ENCODE measurements at places on chromosomes 7 and 10.
A peak's percentile ranks its signal among the peaks of the same experiment; 100 is the strongest.

DNA sequence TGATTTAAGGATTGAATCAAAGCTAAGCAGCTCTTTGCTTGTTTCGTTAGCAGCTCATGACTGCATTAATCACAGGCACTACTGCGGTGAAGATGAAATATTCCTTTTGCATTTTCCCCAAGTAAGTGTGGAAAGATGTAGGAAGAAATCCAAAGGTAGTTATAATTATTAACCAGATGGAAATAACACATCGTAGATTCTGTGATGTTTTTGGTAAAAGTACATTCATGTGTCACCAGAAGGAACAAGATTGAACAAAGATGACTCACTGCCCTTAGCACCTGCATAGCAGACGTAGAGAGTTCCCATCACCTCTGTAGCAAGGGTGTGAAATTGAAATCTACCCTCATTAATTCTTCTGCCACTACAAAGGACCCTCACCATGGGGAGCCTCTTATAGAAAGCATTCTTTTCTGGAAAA lies 37.1 kb downstream of the SMURF1 start:
- DNase-seq = peak; percentile 18

- DNase-seq = no peak
These were observed 96.8 kb downstream of the CYTH3 start for GRCh38 chr7:6175645-6176044.

- DNase-seq = no peak
These were observed 54.9 kb downstream of the ITIH5 start for GRCh38 chr10:7611909-7612308.

DNA sequence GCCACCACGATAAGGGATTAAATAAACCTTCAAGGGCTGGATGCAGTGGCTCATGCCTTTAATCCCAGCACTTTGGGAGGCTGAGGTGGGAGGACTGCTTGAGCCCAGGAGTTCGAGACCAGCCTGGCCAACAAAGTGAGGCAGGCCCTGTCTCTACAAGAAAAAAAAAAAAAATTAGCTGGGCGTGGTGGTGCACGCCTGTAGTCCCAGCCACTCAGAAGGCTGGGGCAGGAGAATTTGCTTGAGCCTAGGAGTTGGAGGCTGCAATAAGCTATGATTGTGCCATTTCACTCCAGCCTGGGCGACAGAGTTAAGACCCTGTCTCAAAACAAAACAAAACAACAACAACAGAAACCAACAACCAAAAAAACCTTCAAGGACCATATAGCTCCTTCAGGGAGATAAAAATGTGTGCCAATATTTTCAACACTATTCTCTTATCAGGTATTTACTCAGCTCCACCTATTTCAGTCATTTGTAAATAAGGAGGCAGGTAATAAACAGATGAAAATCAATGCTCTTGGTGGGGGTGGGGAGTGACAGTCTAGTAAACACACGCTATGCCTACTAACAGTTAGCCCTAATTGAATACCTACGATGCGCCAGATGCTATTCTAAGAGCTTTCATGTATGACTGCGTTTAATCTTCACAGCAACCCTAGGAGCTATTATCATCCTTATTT lies 13.2 kb downstream of the BAIAP2L1 start:
- DNase-seq = no peak

GRCh38 chr7:21773326-21773725 lies 172.4 kb downstream of the CDCA7L start:
- no peak for DNase-seq

DNA sequence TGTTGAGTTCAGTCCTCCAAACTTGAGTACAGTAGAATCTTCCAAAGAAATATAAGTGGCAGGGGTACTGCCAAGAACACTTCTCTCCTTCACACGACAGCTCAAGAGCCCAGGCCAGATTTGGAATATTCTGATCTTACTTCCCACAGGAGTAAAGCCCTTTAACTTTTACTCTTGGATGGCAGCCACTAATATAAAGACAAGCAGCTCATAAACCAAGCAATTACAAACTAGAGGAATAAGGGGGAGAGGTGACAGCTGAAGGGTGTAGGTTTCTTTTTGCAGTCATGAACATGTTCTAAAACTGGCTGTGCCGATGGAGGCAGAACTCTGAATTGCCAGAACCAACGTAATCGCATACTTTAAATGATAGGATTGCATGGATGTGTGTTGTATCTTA lies 74.8 kb downstream of the SVIL start:
- no peak for DNase-seq

DNA sequence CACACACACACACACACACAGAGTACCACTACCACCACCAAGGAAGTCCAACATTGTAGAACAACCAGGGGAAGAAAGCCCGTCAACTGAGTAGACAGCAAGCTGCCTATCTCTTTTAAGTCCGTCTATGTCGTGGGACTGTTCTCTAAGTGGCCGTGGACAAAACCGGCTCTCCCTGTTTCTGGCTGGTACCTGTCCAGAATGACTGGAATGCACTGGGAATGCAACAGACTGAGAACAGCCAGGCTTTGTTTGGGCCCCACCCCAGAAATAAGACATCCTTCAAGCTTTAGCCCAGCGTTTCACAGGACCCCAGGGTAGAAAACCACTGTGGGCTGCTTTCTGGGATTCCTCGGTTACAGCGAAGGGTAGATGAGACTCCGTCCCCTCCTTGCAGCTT lies 203.6 kb downstream of the TCERG1L start:
- DNase-seq = no peak

GRCh38 chr7:4645246-4645645 lies 36.8 kb upstream of the FOXK1 start:
- no peak for DNase-seq

GRCh38 chr10:117186832-117187615 lies 10.3 kb upstream of the KCNK18 start:
- peak; percentile 40 for DNase-seq

GRCh38 chr7:94888551-94888950 lies 18.8 kb upstream of the PPP1R9A start:
- DNase-seq = peak; percentile 33

DNA sequence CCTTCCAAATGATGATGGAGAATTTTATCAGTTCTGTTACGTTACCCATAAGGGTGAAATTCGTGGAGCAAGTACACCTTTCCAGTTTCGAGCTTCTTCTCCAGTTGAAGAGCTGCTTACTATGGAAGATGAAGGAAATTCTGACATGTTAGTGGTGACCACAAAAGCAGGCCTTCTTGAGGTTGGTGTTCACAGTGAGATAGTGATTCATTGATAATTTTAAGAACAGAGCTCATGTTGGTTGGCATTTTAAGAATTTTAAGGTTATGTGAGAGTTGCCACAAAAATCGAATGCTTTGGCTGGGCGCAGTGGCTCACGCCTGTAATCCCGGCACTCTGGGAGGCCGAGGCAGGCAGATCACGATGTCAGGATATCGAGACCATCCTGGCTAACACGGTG lies 25.9 kb downstream of the TAX1BP1 start:
- no peak for DNase-seq

GRCh38 chr7:74001150-74001494 lies 26.9 kb upstream of the ELN start:
- no peak for DNase-seq

DNA sequence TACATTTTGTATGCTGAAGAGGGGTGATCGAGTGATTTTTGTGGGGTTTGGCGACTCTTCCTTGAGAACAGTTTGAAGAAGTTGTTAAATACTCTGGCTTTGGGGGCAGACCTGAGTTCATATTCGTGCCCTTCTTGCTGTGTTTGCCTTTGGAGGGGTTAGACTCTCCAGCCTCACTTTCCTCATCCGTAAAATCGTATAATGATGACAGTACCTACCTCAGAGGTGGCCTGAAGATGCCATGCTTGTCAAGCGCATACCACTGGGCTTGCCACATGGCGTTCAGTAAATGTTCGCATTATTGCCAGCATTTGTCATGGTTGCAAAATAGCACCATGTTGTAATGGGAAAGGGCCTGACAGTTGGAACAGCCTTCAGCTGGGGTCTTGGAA lies 1.3 kb downstream of the STK17A start:
- DNase-seq = peak; percentile 79

DNA sequence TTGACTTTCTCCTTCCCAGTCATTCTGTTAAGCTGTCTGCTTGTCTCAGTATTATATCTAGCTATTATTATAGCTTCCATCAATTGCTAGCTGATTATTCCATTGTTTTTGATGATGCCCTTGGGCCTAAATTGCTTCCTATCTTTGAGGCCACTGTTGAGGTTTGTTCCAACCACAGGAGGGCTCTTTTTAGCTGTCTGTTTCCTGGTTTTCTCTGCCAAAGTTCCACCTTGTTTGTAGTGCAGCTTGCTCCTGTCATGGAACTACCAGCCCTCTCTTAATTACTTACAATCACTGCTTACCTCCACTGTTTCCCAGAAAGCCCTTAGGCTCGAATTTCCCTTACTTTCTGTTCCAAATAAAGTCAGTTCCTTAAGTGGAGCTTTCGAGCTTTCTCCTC lies 118.7 kb upstream of the SEC61G start:
- no peak for DNase-seq

- no peak for DNase-seq
These were observed 48.7 kb downstream of the C1GALT1 start for GRCh38 chr7:7231000-7231399.

DNA sequence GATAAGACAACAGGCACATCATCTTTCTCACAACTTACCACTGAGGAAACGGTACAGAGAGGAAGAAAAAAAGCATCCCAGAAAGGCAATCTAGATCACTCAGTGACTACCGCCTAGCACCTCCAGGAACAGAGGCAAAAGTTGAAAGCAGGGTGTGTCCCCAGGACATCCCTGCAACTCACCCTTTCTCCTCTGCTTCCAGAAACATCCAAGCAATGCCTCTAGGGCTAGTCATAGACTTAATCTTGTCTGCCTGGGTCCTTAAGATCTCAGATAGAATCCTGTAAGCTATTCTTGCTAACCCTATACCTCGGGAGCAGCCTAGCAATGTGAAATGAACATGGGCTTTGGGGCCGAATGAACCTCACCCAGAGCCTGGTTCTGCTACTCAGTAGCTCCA lies 18.8 kb upstream of the PDCD4 start:
- DNase-seq = no peak

- DNase-seq = no peak
These were observed 158.9 kb downstream of the TCF7L2 start for GRCh38 chr10:113108948-113109347.

DNA sequence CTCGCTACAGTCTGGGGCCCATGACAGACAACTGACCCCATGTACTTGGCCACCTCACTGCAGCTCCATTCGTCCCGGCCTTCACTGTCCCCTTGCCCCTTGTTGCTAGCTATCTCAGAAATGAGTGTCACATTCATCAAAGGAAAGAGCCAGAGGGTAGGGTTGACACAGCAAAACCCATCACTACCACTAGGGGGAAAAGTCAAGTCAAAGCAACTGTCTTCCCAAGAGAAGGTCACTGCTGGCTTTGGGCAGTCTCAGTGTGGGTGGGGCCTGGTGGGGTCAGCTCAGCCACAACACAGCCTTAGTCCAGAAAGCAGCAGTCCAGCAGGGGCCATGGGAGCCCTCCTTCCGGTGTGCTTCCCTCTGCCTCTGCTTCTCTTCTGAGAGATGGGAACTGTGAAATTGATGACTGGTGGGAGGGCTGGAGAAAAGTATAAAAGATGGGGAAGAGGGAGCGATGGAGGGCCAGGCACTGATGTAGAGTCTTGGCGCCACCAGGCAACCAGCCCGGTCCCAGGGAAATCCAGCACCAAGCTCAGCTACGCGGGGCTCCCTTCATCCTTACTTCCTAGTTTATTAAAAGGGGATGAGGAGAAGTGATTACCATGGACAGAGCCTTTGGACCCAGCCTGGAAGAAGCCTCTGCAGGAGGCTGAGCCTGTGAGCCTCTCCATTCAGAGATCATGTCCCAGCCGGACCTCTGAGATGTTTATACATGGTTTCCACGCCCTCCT lies 58.0 kb downstream of the PLXNA4 start:
- DNase-seq = peak; percentile 59

DNA sequence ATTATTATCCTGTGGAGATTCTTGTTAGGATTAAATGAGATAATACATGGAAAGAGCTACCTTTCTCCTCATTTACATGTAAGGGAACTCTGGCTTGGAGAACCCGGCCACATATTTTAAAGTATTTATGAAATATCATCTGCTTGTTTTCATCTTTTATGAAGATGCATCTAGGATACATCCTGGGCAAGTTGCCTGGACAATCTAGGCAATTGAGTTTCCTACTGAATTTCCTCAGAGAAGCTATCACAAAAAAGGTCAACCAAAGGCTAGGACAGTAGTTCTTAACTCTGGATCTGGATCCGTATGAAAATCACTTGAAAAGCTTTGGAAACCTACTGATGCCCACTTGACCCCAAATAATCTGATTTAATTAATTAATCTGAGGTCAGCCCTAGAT lies 140.7 kb downstream of the MTPAP start:
- DNase-seq = no peak

GRCh38 chr7:4738711-4739527 lies 36.5 kb upstream of the AP5Z1 start:
- no peak for DNase-seq

GRCh38 chr10:114294549-114294948 lies 55.5 kb downstream of the VWA2 start:
- DNase-seq = no peak

- DNase-seq = no peak
These were observed 44.0 kb downstream of the GSDME start for GRCh38 chr7:24713039-24713793.

DNA sequence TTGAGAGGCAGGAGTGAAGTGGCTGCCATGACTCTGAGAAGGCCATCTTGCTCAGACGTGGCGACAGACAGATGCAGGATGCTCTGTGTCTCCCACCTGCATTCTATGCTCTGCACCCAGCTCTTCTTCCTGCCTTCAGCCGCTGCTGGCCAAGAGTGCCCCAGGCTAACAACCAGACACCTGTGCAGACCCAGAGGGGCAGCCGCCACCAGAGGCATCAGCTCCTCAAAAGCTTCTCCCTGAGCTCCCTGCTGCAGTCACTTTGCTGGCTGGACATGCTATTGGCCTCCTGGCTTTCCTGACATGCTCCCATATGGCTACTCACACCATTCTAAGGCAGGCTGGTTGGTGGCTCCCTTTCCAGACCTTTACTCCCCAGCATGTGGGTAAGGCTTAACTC lies 70.6 kb upstream of the GRB10 start:
- DNase-seq = no peak

GRCh38 chr7:147279964-147280374 lies 1163.4 kb downstream of the CNTNAP2 start:
- no peak for DNase-seq

- no peak for DNase-seq
These were observed 224.8 kb downstream of the MTERF1 start for GRCh38 chr7:91655656-91656055.

DNA sequence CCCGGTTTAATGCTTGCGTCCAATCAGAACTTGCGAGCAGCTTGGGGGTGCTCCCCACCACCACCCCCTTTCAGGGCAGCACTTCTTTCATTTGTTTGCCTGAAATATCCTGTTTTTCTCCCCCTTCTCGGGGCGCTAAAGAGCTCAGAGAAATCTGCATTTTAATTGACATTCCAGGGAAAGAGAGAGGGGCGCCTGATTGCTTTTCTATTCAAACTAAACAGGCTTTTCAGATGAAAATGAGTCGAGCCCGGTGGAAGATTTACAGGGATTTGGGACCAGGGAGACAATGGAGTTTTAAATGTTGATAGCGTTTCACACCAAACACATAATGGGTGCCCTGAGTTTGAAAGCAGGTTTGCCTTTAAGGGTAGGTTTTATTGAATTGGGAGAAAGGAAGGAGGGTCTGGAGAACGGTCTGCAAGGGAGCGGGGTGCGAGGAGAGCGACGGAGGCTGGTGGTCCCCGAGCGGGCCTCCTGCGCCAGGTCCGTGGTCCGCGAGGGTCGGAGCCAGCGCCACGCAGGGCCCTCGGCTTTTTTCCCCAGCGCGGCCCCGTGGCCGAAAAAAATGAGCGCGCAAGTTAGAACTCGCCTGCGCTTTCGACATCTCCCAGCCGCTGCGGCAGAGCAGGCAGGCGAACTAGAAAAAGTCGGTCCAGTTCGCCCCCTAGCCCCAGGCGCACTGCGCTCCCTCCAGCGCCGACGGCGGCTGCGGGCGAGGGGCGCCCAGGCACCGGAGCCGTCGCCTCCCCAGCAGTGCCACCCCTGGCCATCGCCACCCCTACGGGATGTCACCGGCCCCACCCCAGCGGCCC lies 1.3 kb downstream of the FGFR2 start:
- no peak for DNase-seq

All from NAMALWA (cell line).